ENCODE measurements at places on chromosomes 16 and 17.

GRCh38 chr17:43799047-43799446, 18.8 kb downstream of the CFAP97D1 start:
- no peak for DNase-seq

GRCh38 chr17:37179893-37180292, 195.9 kb upstream of the C17orf78 start:
- no peak for DNase-seq

GRCh38 chr17:35998018-35998545, 3.3 kb downstream of the CCL15 start:
- DNase-seq = no peak

- DNase-seq = no peak
These were observed 6.2 kb downstream of the UTP4 start for GRCh38 chr16:69138608-69139007.

DNA sequence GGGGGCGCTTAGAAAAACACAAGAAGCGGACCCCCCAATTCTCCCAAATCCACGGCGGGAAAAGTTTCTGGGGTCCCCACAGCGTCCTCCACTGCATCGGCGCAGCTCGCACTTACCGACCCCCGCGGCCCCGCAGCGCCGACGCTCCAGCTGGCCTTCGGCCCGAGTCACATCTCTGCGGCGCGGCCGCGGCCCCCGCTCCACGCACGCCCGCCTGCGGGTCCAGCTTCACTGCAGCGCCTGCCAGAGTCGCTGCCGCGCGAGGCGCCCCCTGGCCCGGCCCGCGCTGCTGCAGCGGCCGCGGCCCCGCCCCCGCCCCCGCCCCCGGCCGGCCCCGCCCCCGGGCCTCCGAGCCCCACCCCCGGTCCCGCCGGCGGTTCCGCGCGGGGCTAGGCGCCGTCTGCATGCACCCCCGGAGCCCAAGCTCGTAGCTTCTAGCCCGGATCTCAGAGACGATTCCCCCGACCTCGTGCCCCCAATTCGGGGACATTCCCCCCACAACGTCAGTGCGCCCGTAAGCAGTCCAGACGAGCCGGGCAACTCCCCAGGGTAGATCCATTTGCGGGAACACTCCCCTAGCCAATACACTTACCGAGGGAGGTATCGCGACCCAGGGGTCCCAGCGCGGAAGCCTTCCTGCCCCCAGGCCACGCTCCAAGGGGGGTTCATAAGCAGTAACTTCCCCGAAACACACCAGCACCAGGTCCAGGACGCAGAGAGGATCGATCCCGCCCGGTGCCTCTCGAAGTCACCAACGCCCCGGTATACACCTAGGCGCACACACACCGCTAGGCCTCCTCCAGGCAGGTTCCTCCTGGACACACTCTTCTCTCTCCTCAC, at the start of gene GPRC5B:
Gene GPRC5B (minus strand): TSS at position 238 of the 840 bp plus-strand sequence. CDS start 12,003 bp downstream, outside the sequence.
- DNase-seq = peak; percentile 66

GRCh38 chr16:25260416-25260815, 2.8 kb upstream of the ZKSCAN2 start:
- DNase-seq = no peak

- DNase-seq = peak; percentile 97
These were observed 12.3 kb downstream of the GPR142 start for GRCh38 chr17:74379495-74380085.
